ENCODE measurements at places on chromosomes 7 and 10.

DNA sequence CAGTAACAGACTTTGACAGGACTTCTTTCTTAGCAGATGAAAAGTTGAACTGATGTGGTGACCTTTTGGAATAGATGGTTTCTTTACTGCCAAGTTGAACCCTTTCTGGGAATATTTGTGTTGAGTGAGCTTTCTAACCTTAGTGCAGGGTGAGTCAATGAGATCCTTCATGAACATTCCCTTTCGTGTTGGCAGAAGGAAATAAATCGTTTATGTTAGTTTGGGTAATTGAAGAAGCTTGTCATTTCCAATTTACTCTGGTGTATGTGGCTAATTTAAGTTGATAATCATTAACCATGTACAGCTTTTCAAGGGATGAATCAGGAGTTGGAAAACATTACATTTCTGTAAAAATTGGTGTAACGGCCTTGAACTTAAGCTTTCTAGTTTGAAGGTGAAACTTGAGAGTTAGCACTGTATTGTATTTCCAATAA lies 43.4 kb downstream of the PTTG1IP2 start:
- DNase-seq: no peak

DNA sequence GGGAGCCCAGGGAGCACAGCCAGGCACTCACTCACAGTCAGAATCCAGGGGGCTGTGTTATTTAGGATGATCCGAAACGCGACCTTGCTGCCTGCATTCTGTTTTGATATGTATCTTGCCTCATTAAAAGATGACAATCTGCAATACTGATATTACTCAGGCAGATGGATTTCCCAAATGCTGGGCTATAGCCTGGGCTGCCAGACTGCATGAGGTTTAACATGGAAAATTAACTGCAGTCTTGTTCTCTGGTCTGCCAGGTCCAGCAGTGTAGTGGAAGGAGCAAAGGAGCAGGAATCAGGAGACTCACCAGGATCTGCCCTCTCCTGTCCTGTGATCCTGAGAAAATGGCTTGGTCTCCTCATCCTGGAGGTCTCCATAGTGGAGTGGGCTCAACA lies 258.1 kb downstream of the PAXIP1 start:
- no peak for DNase-seq

DNA sequence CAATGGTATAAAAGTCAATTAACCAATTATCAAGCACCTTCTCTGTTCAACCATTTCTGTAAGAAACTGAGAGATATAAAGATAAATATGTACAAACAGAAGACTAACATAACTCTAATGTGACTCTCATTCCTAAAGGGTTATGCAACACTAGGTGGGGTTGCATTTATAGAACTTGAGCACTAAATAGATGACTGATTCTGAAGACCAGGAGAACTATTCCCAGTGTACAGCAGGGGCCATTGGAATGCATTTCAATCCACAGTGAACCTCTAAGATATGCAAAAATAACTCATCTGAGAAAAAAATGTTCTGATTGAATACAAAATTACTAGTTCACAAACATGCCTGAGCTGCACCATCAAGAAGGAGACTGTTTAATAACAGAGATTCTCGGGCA lies 341.2 kb upstream of the STEAP1 start:
- DNase-seq: no peak

- no peak for DNase-seq
These were observed 27.8 kb upstream of the ITGB1 start for GRCh38 chr10:32985775-32986350.

GRCh38 chr10:49080071-49080470 lies 35.3 kb downstream of the VSTM4 start:
- no peak for DNase-seq

- DNase-seq: no peak
These were observed 84.1 kb upstream of the DLX6 start for GRCh38 chr7:96921231-96921630.

- no peak for DNase-seq
These were observed 27.4 kb upstream of the LOXL4 start for GRCh38 chr10:98295401-98295811.

GRCh38 chr7:114922026-114922651 lies at the start of gene MDFIC:
Gene MDFIC, plus strand, starts transcription at chr7:114922094. Its CDS starts 940 bp downstream, at chr7:114923034.
- peak; percentile 43 for DNase-seq

GRCh38 chr10:97822261-97822687 lies 27.4 kb upstream of the GOLGA7B start:
- DNase-seq: no peak

GRCh38 chr7:155017834-155018233 lies 14.9 kb upstream of the PAXIP1 start:
- no peak for DNase-seq

All from stimulated activated CD4-positive, alpha-beta T cell treated with anti-CD3 and anti-CD28 coated beads, Interleukin-15, amount 100 ng/mL, for 48 hours (primary cell).